ENCODE measurements at places on chromosomes 2 and 18. TPM values are rescaled to one million over a fixed set of nuclear protein-coding genes. Genes with fewer than 3 reads are reported as not detected.
A peak's percentile ranks its signal among the peaks of the same experiment; 100 is the strongest.

DNA sequence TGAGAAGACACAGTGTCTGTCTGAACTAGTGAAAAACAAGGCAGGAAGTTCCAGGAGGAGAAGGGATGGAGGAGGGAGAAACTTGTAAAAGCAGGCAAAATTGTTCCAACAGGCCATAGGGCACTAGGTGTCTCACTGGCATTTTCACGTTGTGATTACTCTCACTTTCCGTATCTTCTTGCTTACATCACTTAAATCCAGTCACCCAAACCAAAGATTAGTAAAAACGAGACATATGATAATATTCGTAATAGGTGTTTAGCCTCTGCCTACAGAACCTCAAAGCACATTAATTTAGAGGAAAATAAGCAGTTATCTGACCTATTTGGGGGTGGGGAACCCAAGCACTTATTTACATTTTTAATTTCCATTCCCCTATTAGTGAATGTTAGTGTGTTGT is 78.3 kb downstream of the POU3F3 start:
- no peak for DNase-seq

DNA sequence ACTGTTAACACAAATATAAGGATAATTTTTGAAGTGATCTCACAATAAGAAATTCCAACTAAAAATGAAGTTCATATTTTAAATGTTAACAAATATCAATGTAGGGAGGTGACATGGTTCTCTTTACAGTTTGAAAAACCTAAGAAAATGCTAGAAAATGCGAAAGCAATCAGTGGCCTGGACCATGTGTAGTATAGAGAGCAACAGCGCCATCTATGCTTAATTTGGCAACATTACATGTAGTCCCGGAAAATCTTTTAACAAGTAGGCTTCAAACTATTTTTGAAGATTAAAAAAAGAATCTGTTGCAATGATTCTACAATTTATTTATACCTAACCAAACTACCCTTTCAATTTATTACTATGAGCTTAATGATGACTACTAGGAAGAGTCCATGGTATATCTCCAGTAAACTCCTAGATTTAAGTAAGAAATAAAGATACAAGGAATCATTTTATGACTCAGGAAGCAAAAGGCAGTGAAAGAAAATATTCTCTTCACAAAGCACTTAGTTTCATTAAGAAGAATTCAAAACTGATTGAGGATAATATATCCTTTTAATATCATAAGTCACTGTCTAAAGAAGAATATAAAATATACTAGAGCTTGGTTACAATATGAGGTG is 33.3 kb downstream of the NDUFA10 start:
- DNase-seq = no peak

- DNase-seq = no peak
These were observed 143.6 kb downstream of the WDPCP start for GRCh38 chr2:63444565-63445288.

CDH20 gene
- total RNA-seq = not detected

NDUFV2 gene
- total RNA-seq = 251 TPM

- DNase-seq = no peak
These were observed 29.6 kb downstream of the LPIN2 start for GRCh38 chr18:2983296-2983695.

ANKZF1 gene
- 33.9 TPM for total RNA-seq

DNA sequence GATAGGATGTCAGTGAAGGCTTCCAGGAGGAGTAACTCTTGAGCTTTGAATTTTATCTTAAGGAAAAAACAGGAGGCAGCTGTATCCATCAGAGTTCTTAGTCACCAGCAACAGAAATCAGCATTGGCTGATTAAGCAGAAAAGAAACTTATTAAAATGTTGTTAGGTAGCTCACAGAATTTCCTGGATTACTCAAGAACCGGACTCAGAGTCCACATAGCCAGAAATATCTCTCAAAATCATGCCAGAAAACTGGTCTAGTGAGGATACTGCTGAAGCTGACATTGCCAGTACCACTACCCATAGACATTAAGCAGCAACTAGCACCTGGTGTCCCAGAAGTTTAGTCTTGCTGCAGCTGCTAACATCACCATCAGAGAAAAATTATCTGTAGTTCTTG is 10.1 kb upstream of the AFTPH start:
- no peak for DNase-seq

DNA sequence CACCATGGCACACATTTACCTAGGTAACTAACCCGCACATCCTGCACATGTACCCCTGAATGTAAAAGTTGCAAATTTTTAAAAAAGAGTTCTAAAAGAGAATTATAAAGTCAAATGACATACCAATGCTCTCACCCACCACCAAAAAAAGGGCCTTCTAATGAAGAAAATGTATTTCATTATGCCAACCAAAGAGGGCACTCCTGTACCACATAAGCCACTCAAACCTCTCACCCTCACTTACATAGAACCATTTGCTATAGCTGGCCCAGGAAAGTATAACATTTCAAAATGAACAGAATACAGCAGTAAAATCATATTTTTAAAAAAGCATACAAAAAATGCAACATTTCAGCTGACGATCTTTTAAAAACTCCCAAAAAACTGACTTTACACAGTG is 241.5 kb upstream of the PKDCC start:
- DNase-seq = peak; percentile 36
